ENCODE measurements at places on chromosomes 4 and X.

DNA sequence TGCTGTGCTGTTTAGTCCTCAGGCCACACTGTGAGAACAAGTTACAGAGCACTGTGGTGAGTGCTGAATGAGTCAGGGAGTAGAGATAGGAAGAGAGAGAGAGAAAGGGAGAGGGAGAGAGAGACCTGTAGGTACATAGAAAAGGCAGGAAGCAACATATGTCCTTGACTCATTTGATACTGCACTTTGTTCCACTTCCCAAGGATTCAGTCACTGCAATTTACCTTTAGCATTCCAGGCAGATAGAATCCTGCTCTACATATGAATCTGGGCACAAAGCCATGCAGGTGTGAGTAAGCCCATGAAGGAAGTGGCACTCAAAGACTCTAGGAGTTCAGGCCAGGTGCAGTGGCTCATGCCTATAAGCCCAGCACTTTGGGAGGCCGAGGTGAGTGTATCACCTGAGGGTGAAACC is 1.0 kb upstream of the DAPP1 start:
- no peak for DNase-seq

DNA sequence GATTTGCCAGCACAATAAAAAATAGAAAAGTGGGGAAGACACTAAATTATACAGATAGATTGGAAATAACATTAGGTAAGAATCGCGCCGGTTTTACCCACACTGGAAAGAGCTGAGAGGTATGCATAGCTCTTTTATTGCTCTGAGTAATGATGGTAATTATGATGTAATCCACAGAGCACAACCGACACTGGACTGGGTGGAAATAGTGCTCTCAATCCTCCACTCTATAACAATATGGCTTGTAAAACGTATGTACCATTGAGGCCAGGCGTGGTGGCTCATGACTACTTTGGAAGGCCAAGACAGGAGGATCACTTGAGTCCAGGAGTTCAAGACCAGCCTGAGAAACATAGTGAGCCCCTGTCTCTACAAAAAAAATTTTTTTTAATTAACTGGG is 104.3 kb upstream of the RAPGEF2 start:
- no peak for DNase-seq

- no peak for DNase-seq
These were observed 1629.2 kb upstream of the ADGRL3 start for GRCh38 chr4:59570860-59571476.

DNA sequence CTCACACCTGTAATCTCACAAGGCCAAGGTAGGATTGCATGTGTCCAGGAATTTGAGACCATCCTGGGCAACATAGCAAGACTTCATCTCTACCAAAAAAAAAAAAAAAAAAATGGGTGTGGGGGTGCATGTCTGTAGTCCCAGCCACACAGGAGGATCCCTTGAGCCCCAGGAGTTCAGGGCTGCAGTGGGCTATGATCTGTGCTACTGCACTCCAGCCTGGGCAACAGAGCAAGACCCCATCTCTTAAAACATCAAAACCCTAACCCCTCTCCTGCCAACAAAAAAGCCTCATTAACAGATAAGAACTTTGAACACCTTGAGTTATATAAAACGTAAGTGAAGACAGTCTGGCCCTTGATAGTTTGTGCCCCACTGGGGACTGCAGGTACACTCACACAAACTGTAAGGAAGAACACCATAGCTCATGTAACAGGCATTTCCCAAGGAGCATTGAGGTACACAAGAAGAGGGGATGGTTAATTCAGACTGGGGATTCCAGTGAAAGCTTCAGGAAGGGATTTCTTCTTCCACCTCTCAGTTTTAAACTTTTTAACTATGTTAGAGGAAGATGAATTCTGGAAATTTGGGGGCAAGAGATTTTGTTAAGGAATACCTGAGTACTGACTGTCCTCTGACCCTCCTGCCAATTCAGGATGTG is 34.7 kb downstream of the RBPJ start:
- no peak for DNase-seq

GRCh38 chr4:170226288-170226687 is 136.5 kb upstream of the AADAT start:
- no peak for DNase-seq

DNA sequence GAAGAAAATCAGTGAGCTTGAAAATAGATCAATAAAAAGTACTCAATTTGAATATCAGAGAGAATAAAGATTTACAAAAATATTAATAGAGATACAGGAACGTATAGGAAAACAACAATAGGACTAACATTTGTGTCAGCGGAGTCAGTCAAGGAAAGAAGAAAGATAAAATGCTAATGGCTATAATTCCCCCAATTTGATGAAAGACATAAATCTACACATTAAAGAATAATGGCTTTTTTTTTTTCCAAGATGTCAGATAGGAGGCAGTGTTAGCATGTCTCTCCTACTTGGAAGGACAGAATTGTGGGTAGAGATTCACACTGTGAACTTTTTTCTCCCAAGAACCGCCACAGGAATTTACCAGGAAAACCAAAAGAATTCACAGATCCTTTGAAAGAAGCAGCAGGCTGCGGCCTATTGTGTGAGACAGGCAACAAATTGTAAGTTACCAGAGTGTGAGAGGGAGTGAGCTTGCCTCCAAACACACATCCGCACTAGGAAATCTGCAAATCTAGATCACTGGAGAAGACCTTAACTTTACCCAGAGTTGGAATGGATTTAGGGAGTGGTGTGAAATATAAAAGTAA is 249.9 kb downstream of the PRDM5 start:
- no peak for DNase-seq

GRCh38 chrX:66022632-66023384 is 17.1 kb downstream of the VSIG4 start:
- DNase-seq, result no peak

- DNase-seq, result no peak
These were observed 113.5 kb downstream of the DDIT4L start for GRCh38 chr4:100076753-100077152.

DNA sequence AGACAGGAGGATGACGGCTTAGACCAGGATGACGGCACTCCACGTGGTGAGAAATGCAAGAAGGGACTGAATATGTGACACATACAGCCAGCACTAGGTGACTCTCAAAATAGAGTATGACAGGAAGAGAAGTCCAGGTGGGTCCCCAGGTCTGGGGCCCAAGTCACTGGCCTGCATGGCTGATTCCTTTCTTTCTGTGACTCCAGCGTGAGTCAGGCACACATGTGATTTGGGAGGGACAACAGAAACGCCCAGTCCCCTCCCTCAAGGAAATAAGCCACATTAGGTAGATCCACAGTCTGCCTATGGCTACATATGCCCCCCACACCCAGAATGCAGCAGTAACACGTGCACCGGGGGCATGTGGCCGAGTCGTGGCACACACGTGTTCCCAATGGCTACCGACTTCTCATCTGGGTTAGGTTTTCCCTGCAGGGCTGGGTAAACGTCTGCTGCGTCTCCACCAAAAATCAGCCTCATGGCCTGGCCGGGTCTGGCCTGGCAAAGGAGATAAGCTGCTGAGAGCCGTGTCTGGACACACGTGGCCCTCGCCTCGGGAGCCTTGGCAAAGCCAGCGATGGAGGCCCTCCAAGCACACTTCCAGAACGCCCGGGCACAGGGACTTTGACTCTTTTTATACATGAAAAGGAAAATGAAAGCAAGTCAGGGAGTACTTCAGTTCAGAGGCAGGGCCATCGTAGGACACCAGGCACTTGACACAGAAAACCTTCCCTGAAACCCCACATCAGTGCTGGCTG is 19.3 kb downstream of the SEL1L3 start:
- no peak for DNase-seq

DNA sequence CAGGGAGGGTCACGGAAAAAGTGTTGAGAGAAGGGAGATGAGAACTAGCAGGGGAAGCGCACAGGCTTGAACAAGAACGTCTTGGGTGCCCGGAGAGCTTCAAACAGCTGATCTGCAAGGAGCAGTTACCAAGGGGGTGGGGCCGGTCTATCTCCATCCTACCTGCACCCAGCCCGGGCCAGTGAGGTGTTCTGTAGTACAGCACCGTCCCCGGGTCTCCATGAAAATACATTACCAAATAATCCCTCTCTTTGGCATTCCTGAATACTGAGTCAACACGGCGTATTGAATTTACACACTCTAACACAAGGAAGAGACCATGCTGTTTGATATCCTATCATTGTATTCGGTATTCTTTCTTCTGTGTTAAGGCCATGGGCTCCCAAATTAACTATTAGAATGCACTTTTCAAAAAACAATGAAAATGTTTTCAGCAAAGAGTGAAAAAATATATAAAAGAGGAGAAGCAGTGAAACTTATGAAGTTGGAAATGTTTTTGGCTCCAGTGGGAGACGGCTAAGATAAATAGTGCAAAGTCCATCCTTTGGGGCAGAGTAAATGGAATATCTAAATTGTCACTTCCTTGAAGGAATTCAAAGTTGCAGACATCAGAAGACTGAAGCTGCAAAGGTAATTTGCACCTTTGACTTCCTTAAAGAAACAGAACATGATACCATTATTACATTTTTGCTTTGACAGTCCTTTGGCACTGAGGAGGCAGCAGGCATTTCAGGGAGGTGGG is 90.3 kb downstream of the DHRSX start:
- DNase-seq, result no peak

- no peak for DNase-seq
These were observed 191.4 kb downstream of the MGST2 start for GRCh38 chr4:139857021-139857420.

GRCh38 chrX:148316446-148316845 is 184.0 kb upstream of the AFF2 start:
- DNase-seq, result no peak

DNA sequence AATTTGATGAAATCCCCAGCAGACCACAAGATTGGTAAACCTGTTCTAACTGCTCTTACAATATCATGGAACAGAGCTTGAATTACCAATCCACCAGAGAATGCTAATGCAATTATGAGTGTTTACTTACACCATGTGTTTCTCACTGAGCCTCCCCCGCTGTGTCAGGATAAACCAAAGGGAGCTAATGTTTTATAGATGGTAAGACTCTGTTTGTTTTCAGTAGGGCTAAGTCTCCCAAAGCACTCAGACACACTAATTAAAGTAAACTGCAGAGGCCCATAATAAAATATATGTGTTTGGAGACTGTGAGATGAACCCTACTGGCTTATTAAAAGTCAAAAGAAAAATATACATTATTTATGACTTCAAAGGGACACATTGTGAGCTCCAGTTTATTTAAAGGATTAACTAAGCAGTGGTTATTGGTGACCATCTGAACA is 261.7 kb upstream of the FAM241A start:
- no peak for DNase-seq

GRCh38 chr4:74738464-74739143 is 55.7 kb downstream of the BTC start:
- DNase-seq, result no peak

GRCh38 chr4:6917461-6918271 is 8.0 kb downstream of the TBC1D14 start:
- DNase-seq, result no peak

- no peak for DNase-seq
These were observed 1.6 kb downstream of the HTRA3 start for GRCh38 chr4:8270912-8271815.

DNA sequence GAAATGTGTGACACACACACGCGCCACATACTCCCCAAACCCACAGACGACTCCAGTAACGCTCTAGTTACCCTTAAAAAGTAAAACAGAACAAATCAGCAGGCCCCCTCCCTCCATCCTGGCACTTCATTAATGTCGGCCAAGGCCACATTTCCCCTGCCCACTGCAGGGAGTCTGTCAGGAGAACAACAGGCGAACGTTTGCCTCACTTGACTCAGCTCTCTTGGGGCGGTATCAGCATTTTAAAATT is 671 bp upstream of the FHIP1A start:
- no peak for DNase-seq

GRCh38 chrX:48636776-48637175 is 39.5 kb downstream of the WDR13 start:
- no peak for DNase-seq

- DNase-seq, result no peak
These were observed 406.8 kb downstream of the PCDH7 start for GRCh38 chr4:31126881-31127398.

- no peak for DNase-seq
These were observed 36.0 kb downstream of the ADGRG2 start for GRCh38 chrX:19086102-19086772.

DNA sequence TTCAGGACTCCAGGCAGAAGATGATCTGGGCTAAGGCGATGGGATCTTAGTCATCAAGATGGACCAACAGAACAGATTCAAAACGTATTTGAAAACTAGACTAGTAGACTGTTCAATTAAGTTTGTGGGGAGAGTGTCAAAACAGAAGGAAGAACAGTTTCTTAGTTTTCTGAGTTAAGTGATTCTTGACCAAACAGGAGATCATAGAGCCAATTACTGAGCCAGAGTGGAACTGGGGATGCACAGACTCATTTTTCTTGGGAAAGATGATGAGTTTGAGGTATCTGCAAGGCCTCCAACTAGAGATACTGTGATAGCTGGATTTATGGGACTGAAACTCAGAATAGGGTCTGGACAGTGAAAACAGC is 119.5 kb downstream of the REELD1 start:
- no peak for DNase-seq

- DNase-seq, result no peak
These were observed 567.6 kb upstream of the SLIT2 start for GRCh38 chr4:19684084-19684483.

DNA sequence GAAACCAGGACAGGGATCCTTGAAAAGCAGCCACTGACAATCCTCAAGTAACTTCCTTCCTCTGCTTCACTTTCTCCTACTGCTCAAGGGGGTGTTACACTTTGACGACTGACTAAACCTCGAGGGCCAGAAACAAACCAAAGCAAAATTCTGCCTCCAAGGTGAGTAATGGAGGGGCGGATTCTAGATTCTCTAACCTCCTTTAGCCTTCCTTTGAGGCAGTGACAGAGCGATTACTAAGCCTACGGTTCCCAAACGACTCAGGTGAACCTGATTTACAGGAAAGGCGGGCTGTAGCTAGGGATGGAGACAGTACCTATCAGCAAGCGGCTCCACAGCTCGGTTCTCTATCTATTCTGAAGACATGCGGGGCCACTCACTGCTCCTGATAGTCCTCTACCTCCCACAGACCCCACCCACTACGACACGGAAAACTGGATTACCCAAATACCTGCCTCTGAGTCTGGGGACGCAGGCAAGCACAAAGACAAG is 487 bp downstream of the TBCK start:
- DNase-seq, result no peak

- DNase-seq, result peak; percentile 63
These were observed 367.6 kb downstream of the ARHGAP24 start for GRCh38 chr4:85842540-85842939.

- DNase-seq, result no peak
These were observed 86.2 kb upstream of the RPS6KA3 start for GRCh38 chrX:20352935-20353336.
